A549 treated with RU486 at 1 μM for 4 hours (cell line): ENCODE measurements at places on chromosomes 6 and 20. TPM values are rescaled to one million over a fixed set of nuclear protein-coding genes. Genes with fewer than 3 reads are reported as not detected.

Gene NOTCH4
- total RNA-seq, result 0.22 to 0.73 TPM (median 0.46 TPM) in 5 replicates

Gene SLC22A2
- 0.10 to 0.23 TPM in 2 of 5 replicates, not detected in the others for total RNA-seq

Gene GHRH
- not detected in 5 replicates for total RNA-seq

Gene PRR18
- total RNA-seq, result 0.16 to 0.27 TPM (median 0.23 TPM) in 4 of 5 replicates, not detected in the other

Gene LMBRD1
- 6.2 to 14.3 TPM (median 11.5 TPM) in 5 replicates for total RNA-seq
